GM12878 (cell line): ENCODE measurements at places on chromosomes 7 and 10. TPM values are rescaled to one million over a fixed set of nuclear protein-coding genes. Genes with fewer than 3 reads are reported as not detected.

GRCh38 chr7:14766747-14767146, 135.8 kb downstream of the DGKB start:
- H3K4me3 ChIP-seq, result no peak overlapping the region
- no peak overlapping the region for H3K27ac ChIP-seq
- DNase-seq, result no peak
- no peaks in the 10 kb centered on the region for H3K4me1 ChIP-seq

GRCh38 chr7:22087861-22088260, 142.2 kb upstream of the CDCA7L start:
- DNase-seq, result no peak
- H3K27me3 ChIP-seq, result no peaks in the 10 kb centered on the region
- H3K4me3 ChIP-seq, result no peak overlapping the region

DNA sequence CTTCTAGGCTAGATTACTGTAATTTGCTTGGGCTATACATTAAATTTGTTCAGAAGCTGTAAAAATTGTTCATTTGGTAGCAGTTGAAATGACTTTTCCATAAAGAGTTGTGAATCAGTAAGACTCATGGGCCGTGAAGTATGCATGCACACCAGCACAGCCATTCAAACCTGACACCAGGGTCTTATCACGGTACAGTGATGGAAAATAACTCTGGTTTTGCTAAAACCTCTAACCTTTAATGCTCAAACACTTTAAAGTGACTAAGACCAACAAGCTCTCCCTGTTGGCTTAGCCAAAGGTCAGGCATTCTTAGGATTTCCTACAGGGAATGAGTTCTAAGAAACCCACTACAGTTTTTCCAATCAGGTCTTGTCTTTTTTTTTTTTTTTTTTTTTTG, 11.5 kb downstream of the ARL3 start:
- no peak overlapping the region for H3K4me3 ChIP-seq
- peaks cover 6% of the 10 kb centered on the region for H3K4me1 ChIP-seq
- no peak overlapping the region for H3K27ac ChIP-seq
- DNase-seq, result no peak
- H3K27me3 ChIP-seq, result no peaks in the 10 kb centered on the region
- peaks cover 4% of the 10 kb centered on the region for H3K36me3 ChIP-seq

The GLI3 gene
- not detected in 2 replicates for polyA plus RNA-seq

The TRIL gene
- not detected in 2 replicates for polyA plus RNA-seq

The CAMK2B gene
- 0.26 TPM in 1 of 2 replicates, not detected in the other for polyA plus RNA-seq

The CYP2C18 gene
- 0.19 TPM in 1 of 2 replicates, not detected in the other for polyA plus RNA-seq

The STYXL1 gene
- 61.4 and 64.9 TPM in 2 replicates for polyA plus RNA-seq

The BLVRA gene
- 112 and 113 TPM in 2 replicates for polyA plus RNA-seq

The SFMBT2 gene
- polyA plus RNA-seq, result 7.4 and 11.5 TPM in 2 replicates
